Astrocyte (in vitro differentiated cells and primary cell): ENCODE measurements at places on chromosomes 4 and X. TPM values are rescaled to one million over a fixed set of nuclear protein-coding genes. Genes with fewer than 3 reads are reported as not detected.

Gene PWWP3B
- total RNA-seq, result 3.1 and 3.3 TPM in 2 replicates

Gene STK26
- total RNA-seq, result 64.7 and 69.4 TPM in 2 replicates

Gene GDI1
- total RNA-seq, result 137 and 143 TPM in 2 replicates

Gene CENPVL2
- 0.19 and 0.25 TPM in 2 replicates for total RNA-seq

Gene GJB1
- not detected in 2 replicates for total RNA-seq

Gene RFC1
- 32.7 and 40.2 TPM in 2 replicates for total RNA-seq

Gene GYPA
- not detected in 2 replicates for total RNA-seq

Gene MND1
- 1.00 and 1.0 TPM in 2 replicates for total RNA-seq

Gene CNGA1
- total RNA-seq, result not detected in 2 replicates

Gene FAM53A
- total RNA-seq, result 2.1 and 3.4 TPM in 2 replicates

Gene LRP2BP
- 0.26 and 0.27 TPM in 2 replicates for total RNA-seq

Gene PAGE2
- total RNA-seq, result not detected in 2 replicates

Gene ANAPC4
- 18.9 and 19.2 TPM in 2 replicates for total RNA-seq

Gene HSD17B13
- total RNA-seq, result 0.09 TPM in 1 of 2 replicates, not detected in the other

Gene ALB
- 0.75 TPM in 1 of 2 replicates, not detected in the other for total RNA-seq

Gene ZNF518B
- total RNA-seq, result 27.6 and 33.1 TPM in 2 replicates
